ENCODE measurements at places on chromosomes 2 and 18.

- H3K4me1 ChIP-seq: peaks cover 32% of the 10 kb centered on the region
- H3K4me3 ChIP-seq: no peak overlapping the region
- DNase-seq: peak; percentile 8
- no peaks in the 10 kb centered on the region for H3K27me3 ChIP-seq
- no peak overlapping the region for H3K27ac ChIP-seq
Measured at GRCh38 chr18:74411475-74411874, 45.6 kb downstream of the DIPK1C start.

- H3K4me1 ChIP-seq: no peaks in the 10 kb centered on the region
- H3K36me3 ChIP-seq: no peaks in the 10 kb centered on the region
- H3K27ac ChIP-seq: no peak overlapping the region
- H3K27me3 ChIP-seq: peaks cover 6% of the 10 kb centered on the region
- no peak overlapping the region for H3K4me3 ChIP-seq
- no peak for DNase-seq
Measured at GRCh38 chr2:229417916-229418315, 146.8 kb upstream of the PID1 start.

- peak; percentile 10 for DNase-seq
- H3K36me3 ChIP-seq: no peaks in the 10 kb centered on the region
- no peak overlapping the region for H3K27ac ChIP-seq
Measured at GRCh38 chr2:211367711-211368110, 811.3 kb downstream of the CPS1 start.

GRCh38 chr18:57432140-57432539 lies 3.0 kb upstream of the ONECUT2 start:
- peaks cover 5% of the 10 kb centered on the region for H3K36me3 ChIP-seq
- H3K4me3 ChIP-seq: no peak overlapping the region
- no peak for DNase-seq
- H3K27me3 ChIP-seq: peaks cover 78% of the 10 kb centered on the region
- H3K27ac ChIP-seq: no peak overlapping the region

DNA sequence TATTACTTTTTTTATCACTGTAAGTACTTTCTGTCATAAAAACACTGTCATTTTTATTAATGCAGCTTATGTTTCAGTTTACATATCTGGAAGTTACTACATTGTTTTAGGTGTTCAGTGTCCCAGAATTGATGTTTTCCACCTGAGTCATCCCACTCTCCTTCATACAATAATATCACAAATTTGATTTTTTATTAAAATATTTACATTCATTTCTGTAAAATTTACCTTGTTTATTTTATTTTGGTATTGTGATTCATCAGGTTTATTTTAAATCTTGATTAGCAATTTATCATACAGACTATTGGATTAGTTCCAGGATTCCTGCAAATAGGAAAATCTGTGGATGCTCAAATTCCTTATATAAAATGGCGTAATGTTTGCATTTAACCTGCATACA lies 1662.9 kb downstream of the SUCLG1 start:
- no peak overlapping the region for H3K27ac ChIP-seq
- no peaks in the 10 kb centered on the region for H3K36me3 ChIP-seq
- no peaks in the 10 kb centered on the region for H3K27me3 ChIP-seq
- no peak for DNase-seq

- no peak overlapping the region for H3K27ac ChIP-seq
- no peaks in the 10 kb centered on the region for H3K36me3 ChIP-seq
- no peaks in the 10 kb centered on the region for H3K27me3 ChIP-seq
- no peak for DNase-seq
Measured at GRCh38 chr18:74388227-74388626, 68.9 kb downstream of the DIPK1C start.

DNA sequence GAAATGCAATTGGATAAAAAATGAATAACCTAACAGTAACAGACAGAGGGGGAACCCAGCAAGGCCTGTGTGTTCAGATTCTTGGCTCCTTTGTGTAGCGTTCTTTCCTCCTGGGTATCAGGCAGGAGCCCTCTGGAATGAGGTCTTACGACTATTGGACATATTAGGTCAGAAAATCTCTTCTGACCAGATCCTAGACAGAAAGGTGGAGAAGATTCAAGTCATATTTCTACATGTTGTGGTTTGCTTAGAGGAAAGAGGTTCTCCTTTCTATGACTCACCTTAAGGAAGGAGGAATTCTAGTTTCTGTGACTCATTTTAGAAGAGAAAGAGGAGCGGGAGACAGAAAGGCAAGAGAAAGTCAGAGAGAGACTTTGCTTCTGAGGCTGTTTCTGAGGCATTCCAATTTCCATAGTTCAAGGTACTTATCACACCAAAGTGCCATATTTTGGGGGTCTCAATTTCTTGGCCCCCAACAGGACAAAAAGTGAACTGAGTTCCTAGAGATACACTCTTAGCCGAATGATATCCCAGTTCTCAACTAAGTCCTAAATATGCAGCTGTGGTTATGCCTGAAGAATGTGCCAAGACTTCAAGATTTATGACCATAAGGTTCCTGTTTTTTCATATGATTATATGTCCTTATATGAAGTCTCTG lies 618.6 kb downstream of the ZEB2 start:
- no peak for DNase-seq
- H3K36me3 ChIP-seq: no peaks in the 10 kb centered on the region
- H3K4me3 ChIP-seq: no peak overlapping the region
- peaks cover 12% of the 10 kb centered on the region for H3K4me1 ChIP-seq

GRCh38 chr2:176491172-176491904 lies 222.1 kb downstream of the MTX2 start:
- no peaks in the 10 kb centered on the region for H3K36me3 ChIP-seq
- no peak overlapping the region for H3K27ac ChIP-seq
- peaks cover 38% of the 10 kb centered on the region for H3K27me3 ChIP-seq

DNA sequence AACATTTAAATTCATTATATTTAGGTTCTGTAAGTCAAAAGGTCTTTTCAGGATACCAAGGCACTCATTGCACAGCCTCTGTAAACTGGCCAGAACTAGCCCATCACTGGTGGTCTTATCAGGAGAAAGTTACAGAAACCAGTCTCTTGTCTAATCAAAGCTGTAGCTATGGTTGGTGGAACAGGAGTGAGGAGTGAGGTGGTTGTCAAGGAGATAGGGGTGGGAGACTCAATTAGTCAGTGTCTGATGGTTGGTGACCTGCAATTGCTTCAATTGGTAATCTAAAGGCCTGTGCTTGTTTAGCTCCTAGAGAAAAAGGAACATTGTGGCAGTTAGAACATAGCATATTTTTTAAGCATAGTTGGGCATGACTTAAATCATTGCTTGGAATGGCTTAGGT lies 458.6 kb upstream of the CDH2 start:
- no peak overlapping the region for H3K4me3 ChIP-seq
- no peaks in the 10 kb centered on the region for H3K36me3 ChIP-seq
- no peak for DNase-seq
- H3K4me1 ChIP-seq: no peaks in the 10 kb centered on the region
- H3K27me3 ChIP-seq: no peaks in the 10 kb centered on the region
- no peak overlapping the region for H3K27ac ChIP-seq

DNA sequence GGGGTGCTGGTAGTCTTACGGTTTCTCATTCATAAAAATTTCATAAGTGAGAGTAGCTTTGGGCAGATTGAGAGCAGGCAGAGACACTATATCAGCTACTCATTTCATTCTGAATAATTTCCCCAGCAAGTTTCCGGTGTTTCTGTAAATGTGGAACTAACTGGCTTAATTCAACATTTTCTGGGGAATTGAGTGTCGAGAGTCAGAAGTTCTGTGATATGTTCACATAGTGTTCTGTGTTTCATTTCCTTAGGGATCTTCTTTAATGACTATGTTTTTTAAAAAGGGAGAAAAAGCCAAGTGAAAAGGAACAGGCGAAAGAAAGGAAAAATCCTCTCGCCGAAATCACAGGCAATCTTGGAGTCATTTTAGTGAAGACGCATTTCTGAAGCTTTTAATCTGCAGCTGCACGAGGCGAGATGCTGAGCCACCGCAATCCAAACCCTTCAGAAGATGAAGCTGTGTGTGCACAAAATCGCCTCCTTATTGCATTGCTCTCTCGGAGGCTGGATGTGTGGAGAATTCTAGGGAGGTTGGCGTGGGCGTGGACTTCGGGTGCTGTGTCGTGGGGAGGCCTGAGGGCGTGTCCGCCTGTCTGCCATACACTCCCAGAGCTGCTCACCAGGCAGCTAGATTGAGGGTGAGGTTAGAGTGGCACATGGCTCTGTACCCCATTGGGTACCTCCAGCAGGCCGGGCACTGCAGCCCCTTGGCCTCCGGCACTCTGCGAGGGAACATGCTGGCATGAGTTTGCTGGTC lies 38.4 kb upstream of the HDAC4 start:
- DNase-seq: no peak
- no peak overlapping the region for H3K4me3 ChIP-seq
- H3K36me3 ChIP-seq: no peaks in the 10 kb centered on the region
- peaks cover 26% of the 10 kb centered on the region for H3K27me3 ChIP-seq
- peaks cover 17% of the 10 kb centered on the region for H3K4me1 ChIP-seq

GRCh38 chr2:229301237-229301636 lies 30.1 kb upstream of the PID1 start:
- no peak overlapping the region for H3K27ac ChIP-seq
- no peak for DNase-seq
- no peaks in the 10 kb centered on the region for H3K36me3 ChIP-seq
- H3K4me3 ChIP-seq: no peak overlapping the region
- no peaks in the 10 kb centered on the region for H3K4me1 ChIP-seq

GRCh38 chr2:10830203-10830602 lies 17.6 kb upstream of the PDIA6 start:
- no peak overlapping the region for H3K27ac ChIP-seq
- peaks cover 2% of the 10 kb centered on the region for H3K27me3 ChIP-seq

- no peak for DNase-seq
- H3K4me3 ChIP-seq: no peak overlapping the region
Measured at GRCh38 chr2:46559261-46559660, 79.9 kb downstream of the TMEM247 start.

GRCh38 chr18:50706199-50706598 lies 113.6 kb downstream of the MRO start:
- no peaks in the 10 kb centered on the region for H3K27me3 ChIP-seq
- no peak for DNase-seq
- no peaks in the 10 kb centered on the region for H3K4me1 ChIP-seq
- H3K36me3 ChIP-seq: no peaks in the 10 kb centered on the region
- no peak overlapping the region for H3K27ac ChIP-seq
- no peak overlapping the region for H3K4me3 ChIP-seq

GRCh38 chr18:41134426-41134825 lies 820.6 kb upstream of the PIK3C3 start:
- H3K36me3 ChIP-seq: no peaks in the 10 kb centered on the region
- no peak for DNase-seq
- H3K4me1 ChIP-seq: no peaks in the 10 kb centered on the region
- no peak overlapping the region for H3K4me3 ChIP-seq
- H3K27ac ChIP-seq: no peak overlapping the region
- H3K27me3 ChIP-seq: no peaks in the 10 kb centered on the region

DNA sequence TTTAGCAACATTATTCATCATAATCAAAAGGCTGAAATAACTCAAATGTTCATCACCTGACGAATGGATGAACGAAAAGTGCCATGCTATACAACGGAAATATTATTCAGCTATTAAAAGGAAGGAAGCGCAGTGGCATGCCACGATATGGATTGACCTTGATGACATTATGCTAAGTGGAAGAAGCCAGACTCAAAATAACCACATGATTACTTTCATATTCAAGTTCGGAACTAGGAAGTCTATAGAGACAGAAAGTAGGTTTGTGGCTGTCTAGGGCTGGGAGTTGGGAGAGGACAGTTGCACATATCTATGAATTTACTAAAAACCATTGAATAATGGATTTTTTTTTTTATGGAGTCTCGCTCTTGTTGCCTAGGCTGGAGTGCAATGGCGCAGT lies 13.4 kb upstream of the PDIA6 start:
- no peaks in the 10 kb centered on the region for H3K36me3 ChIP-seq
- H3K4me1 ChIP-seq: no peaks in the 10 kb centered on the region
- H3K27me3 ChIP-seq: peaks cover 5% of the 10 kb centered on the region

Measured in activated naive CD4-positive, alpha-beta T cell treated with anti-CD3 and anti-CD28 coated beads for 36 hours (primary cell).